ENCODE measurements at places on chromosomes 6 and 20.

DNA sequence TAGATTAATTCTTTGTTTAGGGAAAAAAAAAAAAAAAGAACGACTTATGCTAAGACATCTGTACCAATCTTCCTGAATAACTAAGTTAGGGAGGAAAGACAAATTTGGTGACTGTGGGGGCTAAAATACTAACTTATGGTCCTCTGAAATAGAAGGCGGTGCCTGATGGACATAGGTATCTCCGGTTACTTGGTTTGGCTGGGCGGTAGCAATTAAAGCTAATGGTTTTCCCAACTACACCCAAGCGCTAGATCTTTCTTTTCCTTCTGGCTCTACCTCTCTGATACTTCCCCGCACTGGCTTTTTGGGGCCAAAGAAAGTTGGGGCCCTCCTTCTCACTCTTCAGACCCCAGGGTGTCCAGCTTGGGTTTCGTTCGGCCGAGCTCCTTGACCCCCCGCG lies 1.0 kb upstream of the RBM24 start:
- no peak for DNase-seq

DNA sequence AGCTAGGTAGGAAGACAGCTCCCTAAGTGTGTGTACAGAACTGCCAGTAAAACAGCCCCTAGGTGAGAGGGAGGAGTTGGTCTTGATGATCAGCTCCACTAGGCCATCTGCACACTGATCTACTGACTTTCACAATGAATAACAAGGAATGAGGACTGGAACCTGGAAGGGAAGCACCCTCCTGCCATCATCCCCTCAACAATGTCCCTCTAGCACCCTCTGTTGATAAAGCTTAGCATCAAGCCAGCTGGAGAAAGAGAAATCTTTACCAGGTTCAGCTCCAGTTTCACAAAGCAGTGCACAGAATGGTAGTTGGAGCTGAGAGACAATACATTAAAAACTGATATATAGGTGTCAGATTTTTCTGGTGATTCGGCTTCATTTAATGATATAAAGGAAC lies 57.2 kb upstream of the IRAK1BP1 start:
- DNase-seq = no peak

- no peak for DNase-seq
Measured at GRCh38 chr6:25315194-25316177, 36.3 kb downstream of the CARMIL1 start.

DNA sequence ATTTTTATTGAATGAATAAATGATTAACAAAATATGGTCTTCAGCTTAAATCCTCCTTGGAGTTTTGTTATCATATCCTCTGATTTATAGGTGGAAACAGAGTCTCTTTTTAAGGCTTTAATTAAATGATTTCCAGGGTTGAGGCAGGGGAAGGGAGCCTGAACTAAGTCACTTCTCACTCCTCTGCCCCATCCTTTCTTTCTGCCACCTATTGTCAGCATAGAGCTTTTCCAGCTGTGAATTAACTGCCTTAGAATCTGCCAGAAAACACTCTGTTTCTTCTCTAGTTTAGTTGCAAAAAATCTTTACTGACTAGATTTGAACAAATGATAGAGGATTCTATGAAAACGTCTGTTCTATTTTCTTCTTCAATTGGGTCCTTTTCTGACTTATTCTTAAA lies 9.8 kb downstream of the OGFRL1 start:
- no peak for DNase-seq

GRCh38 chr6:142857796-142858555 lies 87.0 kb downstream of the HIVEP2 start:
- no peak for DNase-seq

DNA sequence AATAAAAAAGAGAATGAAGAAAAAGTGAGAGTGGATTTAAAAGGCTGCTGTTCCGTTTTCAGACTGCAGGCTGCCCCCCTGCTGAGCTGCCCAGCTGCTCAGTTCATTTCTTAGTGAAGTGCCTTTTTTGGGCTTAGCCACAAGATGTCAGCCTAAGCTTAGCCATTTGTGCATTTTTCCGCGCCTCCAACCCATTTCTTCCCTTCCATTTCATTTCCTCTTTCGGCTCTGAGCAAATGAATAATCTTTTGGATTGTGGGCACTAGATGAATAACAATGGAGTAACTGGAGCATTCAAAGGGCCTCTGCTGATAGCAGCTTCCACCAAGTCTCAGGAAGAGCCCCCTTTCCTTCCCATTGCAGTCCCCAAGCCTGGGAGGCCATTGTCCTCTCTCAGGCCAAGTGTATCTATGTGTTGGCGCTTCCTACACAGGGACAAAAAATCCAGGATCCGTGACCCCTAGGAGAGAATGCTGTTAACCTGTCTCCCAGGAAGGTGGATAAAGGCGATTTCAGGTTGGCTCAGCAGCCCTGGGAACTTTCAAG lies 83.5 kb upstream of the SPTLC3 start:
- DNase-seq = peak; percentile 38

GRCh38 chr20:2967841-2968240 lies 75.6 kb upstream of the GNRH2 start:
- no peak for DNase-seq

GRCh38 chr20:1434571-1435336 lies 31.9 kb downstream of the NSFL1C start:
- peak; percentile 85 for DNase-seq

- DNase-seq = no peak
Measured at GRCh38 chr6:119844387-119844786, 494.8 kb upstream of the MAN1A1 start.

- peak; percentile 37 for DNase-seq
Measured at GRCh38 chr6:36615018-36615761, 21.0 kb downstream of the SRSF3 start.

GRCh38 chr6:5478380-5478779 lies 217.1 kb downstream of the FARS2 start:
- no peak for DNase-seq

GRCh38 chr6:148873154-148873553 lies 126.3 kb downstream of the UST start:
- DNase-seq = no peak

GRCh38 chr6:122154155-122154554 lies 245.3 kb upstream of the HSF2 start:
- DNase-seq = no peak

- DNase-seq = no peak
Measured at GRCh38 chr6:11430036-11430435, 107.5 kb upstream of the TMEM170B start.

DNA sequence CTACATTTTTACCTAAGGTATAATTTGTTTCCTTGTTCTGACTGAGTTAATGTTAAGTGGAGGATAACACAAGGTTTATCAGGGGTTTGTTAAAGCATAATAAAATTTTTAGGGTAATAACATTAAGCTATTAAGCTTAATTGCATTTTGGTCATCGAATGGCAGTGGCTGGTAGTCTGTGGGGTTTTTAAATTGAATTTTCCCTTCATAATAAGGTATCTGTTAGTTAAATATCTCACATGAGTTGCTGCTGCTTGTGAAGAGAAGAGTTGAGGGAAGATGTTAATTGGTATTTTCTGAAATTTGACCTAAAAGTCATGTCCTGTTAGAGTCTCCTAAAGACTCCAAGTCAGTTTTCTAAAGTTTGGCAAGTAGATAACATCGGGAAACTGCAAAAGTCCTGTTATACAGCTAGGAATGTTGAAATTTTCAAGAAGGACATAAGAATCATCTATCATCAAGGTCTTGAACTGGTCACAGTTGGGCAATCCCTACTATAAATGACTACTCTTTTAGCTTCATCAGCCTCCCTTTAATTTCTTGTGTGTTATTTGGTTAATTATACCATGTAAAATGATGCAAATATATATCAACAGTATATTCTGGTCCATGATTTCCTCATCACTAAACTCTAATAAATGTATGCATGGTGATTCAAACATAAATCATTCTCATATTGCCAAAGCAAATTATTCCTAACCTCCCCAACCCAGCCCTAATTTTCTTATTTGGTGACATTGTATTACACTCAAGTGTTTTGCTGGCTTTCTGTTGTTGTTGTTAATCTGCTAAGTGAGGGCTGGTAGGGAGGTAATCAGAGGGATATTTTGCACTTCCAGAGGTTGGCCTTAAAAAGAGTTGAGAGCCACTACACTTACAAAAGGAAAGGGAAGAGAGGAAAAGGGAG lies 64.0 kb downstream of the MAP3K5 start:
- no peak for DNase-seq

GRCh38 chr20:858011-858410 lies 24.5 kb downstream of the FAM110A start:
- no peak for DNase-seq

- DNase-seq = no peak
Measured at GRCh38 chr6:44278774-44279697, 8.8 kb downstream of the TMEM151B start.

DNA sequence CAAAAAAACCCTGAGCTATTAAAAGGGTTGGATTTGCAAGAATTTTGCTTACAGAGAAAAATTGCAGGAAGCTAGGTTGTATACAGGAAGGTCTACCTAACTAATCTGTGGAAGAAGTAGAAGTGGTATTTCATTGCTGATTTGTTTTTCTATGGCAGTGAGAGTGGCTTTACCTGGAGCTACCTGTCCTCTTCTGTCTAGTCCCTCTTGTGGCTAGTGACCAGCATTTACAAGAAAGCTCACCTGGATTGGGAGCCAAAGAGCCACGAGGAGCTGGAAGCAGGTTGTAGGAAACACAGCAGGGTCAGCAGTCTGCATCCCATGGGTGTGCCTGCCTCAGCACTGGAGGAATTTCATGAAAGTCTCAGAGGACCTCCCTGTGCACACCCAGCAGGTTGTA lies 120.3 kb upstream of the RALGAPA2 start:
- DNase-seq = no peak

DNA sequence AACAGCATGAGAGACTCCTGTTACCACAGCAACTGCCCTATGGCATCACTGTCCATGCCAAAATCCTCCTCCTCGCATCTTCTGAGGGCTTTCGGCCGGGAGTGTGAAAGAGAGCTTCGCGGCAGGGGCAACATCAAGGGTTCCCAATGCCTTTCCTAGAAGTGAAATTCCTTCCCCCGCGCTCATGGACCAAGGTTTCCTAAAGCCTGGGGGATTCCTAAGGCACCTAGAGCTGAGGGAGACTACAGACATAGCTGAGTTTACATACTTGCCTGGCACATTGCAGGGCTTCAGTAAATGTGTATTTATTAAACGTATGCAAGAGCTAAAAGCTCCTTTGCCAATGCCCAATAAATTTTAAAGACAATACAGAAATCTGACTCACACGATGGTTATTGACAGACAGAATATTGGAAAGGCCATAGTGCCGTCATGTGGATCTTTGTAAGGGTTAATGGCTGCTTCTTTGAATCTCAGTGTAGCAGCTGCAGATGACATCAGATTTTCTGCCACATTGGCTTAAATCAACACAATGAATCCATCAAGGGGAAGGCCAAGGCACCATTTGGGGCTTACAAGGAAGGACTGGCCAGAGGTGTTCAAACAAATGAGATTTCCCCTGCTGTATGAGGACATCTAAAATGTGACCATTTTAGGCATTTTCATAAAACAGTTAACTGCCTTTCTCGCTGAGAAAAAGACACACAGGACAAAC lies 281.2 kb upstream of the JARID2 start:
- DNase-seq = no peak

DNA sequence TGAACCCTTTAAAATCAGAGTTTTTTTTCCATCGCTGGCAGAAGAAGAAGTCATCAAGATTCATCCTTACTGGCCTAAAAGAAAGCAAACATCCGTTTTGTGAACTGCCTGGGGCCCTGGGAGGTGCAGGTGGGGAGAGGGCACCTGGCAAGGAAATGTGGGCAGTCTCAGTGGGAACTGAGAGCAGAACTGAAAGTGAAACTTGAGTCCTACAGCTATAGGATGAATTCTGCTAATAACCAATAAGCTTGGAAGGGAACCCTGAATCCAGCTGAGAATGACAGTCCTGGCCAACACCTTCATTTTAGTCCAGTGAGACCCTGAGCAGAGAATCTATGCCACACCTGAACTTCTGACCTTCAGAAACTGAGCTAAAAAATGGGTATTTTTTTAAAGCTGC lies 130.1 kb upstream of the ASCC3 start:
- DNase-seq = no peak

DNA sequence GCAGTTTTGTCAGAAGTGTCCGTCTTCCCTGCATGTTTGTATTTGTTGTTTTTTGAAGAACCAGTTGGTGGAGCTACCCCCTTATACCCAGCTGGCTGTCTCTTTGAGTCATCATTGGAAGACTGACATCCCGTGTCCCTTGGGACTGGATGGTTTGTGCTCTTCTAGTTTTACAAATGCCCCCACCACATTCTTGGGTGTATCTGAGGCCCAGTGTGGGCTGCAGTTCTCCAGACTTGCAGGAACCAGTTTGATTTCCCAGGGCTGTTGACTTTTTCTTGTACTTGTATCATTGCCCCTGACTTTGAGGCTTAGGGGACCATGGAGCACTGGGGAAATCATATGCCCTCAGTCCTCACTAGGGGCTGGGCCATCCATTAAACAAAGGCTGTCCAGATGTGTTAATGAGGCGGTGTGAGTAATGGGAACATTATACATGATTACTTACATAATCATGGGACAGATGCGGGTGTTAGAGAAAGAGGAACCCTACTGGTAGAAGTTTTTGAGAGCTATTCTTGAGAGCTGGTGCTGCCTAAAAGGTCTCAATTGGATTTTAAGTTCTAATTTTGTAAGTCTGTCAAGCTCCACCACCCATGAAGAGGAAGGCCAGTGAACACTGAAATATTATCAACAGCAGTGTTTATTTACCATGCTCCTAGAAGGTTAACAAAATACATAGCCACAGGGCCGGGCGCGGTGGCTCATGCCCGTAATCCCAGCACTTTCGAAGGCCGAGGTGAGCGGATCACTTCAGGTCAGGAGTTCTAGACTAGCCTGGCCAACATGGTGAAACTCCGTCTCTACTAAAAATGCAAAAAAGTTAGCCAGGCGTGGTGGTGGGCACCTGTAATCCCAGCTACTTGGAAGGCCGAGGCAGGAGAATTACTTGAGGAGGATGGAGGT lies 8.5 kb downstream of the JARID2 start:
- DNase-seq = no peak

DNA sequence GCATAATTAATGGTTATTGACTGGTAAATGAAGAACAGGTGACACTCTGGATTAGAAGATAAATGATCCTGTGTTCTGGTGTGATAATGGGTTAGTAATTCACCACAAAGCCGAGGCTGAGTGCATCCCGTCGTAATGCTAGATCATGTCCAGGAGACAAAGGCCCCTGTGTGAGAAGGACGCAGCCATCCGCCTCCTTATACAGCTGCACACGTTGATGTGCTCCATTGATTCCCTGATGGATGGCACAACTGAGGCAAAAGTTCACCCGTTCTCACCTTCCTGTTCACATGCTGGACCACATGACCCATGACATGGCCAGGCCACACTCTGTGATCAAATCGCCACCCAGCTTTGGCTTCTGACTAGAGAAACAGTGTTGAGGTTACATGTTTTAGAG lies 136.1 kb downstream of the FOXC1 start:
- no peak for DNase-seq

Measured in activated CD4-positive, alpha-beta T cell treated with anti-CD3 and anti-CD28 coated beads, Interleukin-2, Interleukin-4, amounts not matched to agents 100 ng/mL and 50 ng/mL, durations not matched to agents 16 hours and 8 hours (primary cell).